ENCODE measurements at places on chromosomes 7 and 10.
A peak's percentile ranks its signal among the peaks of the same experiment; 100 is the strongest.

- no peak for DNase-seq
Measured at GRCh38 chr7:91784469-91784868, 96.0 kb downstream of the MTERF1 start.

DNA sequence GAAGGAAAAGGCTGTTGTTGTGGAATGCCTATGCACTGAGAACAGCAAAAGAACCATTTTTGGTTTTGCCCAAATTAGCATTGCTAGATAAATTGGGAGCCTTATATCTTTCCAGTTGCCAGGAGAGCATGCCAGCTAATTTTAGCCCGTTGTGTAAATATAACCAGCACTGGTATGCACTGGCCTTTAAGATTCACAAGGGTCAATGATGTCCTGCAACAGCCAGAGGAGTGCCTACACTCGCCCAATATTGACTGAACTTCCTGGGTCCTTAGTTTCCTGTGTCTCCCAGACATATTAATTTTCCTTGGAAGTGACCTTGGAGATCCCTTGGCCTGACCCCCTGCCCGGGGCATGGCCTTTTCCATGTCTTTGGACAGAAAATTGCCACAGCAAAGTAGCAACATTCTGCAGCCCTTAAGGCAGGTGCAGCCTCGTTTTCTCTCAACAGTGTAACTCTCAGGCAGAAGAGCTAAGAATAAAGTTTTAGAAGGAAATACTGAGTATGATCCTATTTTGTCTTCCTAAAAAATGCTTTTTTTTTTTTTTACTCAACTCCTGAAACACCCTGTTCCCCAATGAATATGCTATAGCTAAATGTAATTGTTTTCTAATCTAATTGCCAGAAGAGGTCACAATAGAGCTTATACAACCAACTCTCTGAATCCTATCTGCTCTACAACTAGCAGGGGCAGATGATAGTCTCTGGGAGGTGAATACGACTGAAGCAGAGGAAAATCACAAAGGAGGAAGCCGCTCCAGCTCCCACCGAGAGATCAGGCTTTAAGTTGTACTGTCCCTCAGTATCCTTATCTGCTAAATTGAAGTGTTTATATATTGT lies 131.9 kb upstream of the PCGF5 start:
- no peak for DNase-seq

GRCh38 chr7:159192725-159193453 lies 48.2 kb upstream of the VIPR2 start:
- no peak for DNase-seq

DNA sequence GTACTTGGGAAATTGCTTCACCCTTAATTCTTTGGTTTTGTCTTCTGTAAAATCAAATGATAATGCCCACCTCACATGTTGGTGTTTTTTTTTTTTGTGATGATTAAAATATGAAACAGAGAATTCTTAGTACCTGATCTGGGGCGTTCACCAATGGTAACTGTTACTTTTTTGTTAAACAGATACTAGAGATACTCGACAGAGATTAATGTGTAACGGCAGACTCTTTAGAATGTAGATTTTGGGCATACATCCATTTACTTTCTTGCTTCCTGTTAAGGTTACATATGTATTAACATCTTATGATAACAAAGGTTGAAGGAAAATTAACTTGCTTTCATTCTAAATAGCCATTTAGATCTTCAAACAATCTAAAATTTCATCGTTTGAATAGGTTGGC lies 23.3 kb downstream of the PLXDC2 start:
- DNase-seq = no peak

DNA sequence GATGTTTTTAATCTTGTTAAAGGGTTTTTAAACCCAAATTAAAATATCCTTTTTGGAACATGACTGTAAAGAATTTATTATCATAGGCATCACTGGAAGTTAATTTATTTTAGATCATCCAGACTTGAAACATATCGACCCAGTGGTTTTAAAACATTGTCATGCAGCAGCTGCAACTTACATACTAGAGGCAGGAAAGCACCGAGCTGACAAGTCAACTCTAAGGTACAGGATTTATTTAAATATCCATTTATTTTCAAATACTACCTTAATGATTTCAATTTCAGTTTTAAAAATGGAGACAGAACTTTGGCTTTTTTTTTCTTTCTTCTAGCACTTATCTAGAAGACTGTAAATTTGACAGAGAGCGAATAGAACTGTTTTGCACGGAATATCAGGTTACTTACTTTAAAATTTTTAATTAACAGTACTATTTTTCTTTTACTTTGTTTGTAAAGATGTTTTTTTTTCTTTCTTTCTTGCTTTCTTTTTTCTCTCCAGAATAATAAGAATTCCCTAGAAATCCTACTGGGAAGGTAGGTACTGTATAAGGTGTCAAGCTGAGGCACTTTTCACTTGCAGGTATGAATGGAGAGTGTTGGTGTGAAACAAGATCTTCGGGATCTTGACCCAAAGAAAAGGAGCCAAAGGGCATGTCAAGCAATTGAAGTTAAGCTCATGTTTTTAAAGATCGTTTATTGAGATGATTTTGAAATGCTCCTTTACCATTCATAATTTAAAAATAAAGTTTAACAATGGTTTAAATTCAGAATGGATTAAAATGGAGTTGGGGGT lies 1.8 kb downstream of the COMMD3 start:
- no peak for DNase-seq

GRCh38 chr10:4217187-4217586 lies 432.2 kb upstream of the KLF6 start:
- DNase-seq = no peak

DNA sequence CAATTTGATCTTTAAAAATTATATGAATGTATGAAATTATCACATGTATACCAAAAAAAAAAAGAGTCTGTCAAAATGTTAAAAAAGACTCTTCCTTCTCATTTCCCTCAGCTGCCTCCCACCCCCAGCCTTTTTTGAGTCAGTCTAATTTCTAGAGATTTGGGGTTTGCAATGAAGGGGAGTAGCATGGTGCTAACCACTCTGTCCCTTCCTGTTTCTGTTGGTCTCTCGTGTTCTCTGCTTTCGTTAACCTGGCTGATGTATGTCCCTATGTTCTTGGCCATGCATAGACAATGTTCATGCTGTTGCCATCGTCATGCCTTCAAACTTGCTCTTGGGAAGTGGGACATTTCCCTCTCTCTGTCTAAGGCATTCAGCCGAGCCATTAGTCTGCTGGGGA lies 474.1 kb downstream of the LRMDA start:
- no peak for DNase-seq

GRCh38 chr10:114655671-114656070 lies 2.4 kb downstream of the ABLIM1 start:
- DNase-seq = no peak

GRCh38 chr10:51156926-51157325 lies 82.6 kb downstream of the PRKG1 start:
- no peak for DNase-seq

- DNase-seq = no peak
Measured at GRCh38 chr10:19169684-19170083, 121.1 kb downstream of the MALRD1 start.

DNA sequence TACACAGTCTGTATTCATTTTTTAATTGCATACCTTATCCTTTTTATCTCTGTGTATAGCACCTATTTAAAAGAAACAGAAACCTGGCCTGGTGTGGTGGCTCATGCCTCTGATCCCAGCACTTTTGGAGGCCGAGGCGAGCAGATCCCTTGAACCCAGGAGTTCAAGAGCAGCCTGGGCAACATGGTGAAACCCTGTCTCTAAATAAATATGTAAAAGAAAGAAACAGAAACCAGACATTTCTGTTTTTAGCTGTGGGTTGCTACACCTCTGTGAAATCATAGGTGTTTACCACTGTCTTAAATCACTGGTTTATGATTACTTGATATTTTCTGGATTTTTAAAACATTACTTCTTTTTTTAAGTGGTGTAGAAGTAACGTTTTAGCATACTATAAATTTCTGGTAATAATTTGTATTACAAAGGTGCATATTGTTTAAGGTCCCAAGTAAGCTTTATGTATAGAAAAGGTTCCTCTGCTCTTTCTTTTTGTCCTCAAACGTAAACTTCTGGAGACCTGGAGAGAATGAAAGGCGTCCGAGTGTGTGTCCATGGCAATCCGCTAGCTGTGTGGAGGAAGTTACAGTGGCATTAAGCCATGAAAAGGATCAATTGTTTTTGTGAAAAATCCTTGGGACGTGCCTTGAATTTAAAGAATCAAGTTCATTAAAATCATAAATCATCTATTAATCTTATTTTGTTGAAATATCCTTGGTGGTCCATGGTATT lies 41.1 kb downstream of the PTPRZ1 start:
- DNase-seq = no peak

DNA sequence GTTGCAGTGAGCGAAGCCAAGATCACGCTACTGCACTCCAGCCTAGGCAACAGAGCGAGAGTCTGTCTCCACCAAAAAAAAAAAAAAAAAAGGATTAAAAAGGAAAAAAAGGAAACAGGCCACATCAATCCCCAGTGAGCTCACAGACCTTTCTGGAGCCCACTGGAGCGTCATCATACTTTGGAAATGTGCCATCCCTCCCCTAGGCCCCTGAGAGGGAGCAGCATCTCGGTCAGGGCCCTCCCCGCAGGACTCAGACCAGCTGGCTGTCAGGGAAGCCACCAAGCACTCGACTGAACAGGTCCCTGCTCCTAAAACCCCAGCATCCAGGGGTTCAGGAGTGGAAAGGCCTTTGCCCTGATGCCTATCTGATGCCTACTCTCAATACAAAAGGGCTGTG lies 97.9 kb upstream of the SH2B2 start:
- no peak for DNase-seq

DNA sequence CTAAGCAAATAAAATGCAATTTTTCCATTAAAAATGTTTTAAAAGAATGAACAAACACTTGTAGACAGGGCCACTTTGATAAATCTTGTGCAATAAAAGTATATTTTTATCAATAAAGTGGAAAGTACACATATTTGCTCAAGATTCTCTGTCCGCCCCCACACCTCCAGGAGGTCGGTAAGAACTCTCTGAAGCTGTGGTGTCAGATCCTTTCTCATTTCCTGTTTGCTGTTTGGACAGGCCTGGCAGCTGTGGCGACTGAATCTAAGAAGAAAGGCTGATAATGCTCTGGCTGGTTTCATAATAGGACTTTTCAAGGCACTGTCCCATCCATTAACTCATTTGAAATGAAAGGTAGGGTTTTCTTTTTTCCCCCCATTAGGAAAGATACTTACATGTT lies 15.3 kb upstream of the ASB4 start:
- peak; percentile 4 for DNase-seq

GRCh38 chr10:26571655-26572054 lies 125.8 kb upstream of the PDSS1 start:
- DNase-seq = no peak

DNA sequence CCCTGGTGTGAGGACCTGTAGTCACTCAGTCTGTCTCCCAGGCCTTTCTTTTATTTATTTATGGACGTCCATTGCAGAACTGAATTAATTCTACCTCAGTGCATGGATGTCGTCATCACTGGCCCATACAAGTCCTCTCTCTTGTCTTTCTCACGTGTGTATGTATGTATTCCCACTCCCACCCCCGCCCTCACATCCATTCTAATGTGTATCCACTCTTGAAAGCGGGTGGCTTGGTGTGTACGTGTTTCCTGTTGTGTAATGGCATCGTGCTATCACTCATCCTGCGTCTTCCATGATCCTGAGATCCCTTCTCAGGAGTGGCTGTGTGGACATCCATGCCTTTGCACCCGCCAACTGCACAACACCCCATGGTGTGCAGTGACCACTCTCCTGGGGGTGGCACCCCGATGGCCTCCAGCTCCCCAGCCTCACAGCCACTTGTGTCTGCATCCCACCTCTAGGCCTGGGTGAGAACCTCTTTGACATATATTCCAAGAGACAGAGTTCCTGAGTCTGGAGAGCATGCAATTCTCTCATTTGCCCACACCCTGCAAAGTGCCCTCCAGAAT lies 3.0 kb upstream of the AOC1 start:
- no peak for DNase-seq

- DNase-seq = no peak
Measured at GRCh38 chr7:92769394-92769699, 67.0 kb downstream of the CDK6 start.

GRCh38 chr10:113127261-113127900 lies 177.3 kb downstream of the TCF7L2 start:
- no peak for DNase-seq

DNA sequence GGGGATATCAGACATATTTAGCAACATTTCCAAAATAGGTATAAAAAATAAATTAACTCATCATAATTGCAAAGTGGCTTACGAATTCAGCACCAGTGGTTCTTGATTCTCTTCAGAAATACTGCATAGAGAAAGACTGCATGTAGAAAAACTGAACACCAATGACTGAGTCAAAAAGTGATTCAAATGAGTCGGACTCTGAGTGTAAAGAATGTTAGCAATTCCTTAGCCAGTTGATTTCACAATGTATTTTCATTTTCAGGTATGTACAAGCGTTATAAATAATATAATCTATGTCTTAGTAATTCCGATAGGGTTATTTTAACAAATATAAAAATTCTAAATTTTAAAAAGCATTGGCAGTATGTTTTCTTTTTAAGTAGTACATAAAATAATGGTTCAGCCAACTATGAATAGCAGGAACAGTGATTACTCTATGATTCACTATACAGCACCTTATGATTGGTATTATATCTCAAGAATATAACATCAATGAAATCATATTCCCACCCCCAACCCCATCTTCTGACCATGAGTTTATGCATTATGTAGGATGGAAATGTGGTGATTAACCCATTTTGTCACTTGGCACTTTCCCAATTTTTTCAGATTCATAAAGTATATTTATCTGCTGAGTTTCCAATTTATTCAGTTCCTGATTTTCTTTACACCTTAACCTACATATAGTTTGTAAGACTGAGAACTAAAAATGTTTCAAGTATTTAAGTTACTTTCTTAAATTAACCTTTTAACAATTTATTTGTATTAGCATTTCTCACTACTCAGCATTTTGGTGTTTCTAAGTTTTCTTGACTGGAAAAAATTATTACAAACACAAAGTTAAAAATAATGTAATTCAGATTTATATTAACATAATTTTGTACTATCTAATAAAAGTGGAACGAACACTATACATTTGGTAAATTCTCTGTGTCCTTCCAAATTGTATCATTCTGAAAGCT lies 33.9 kb downstream of the DNAJC1 start:
- no peak for DNase-seq

DNA sequence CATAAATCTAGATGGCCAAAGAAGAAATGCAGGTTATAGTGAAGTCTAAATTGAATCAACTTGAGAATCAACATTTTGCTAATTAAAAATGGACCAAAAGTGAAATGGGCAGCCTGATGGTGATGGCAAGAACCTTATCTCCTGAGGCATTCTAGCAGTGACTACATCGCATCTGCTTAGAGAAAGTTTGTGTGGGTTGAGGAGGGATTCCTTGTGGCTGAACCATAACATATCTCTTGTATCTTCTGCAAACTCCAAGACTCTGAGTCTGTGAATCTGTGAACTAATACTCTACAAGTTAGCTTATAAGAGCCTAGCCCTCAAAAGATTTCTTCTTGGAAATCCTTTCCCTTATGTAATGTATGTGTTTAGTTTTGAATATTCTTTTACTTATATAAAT lies 85.6 kb downstream of the PRKG1 start:
- DNase-seq = no peak

- no peak for DNase-seq
Measured at GRCh38 chr7:36210291-36210922, 57.4 kb downstream of the EEPD1 start.
